ENCODE measurements at places on chromosomes 11 and 22.

DNA sequence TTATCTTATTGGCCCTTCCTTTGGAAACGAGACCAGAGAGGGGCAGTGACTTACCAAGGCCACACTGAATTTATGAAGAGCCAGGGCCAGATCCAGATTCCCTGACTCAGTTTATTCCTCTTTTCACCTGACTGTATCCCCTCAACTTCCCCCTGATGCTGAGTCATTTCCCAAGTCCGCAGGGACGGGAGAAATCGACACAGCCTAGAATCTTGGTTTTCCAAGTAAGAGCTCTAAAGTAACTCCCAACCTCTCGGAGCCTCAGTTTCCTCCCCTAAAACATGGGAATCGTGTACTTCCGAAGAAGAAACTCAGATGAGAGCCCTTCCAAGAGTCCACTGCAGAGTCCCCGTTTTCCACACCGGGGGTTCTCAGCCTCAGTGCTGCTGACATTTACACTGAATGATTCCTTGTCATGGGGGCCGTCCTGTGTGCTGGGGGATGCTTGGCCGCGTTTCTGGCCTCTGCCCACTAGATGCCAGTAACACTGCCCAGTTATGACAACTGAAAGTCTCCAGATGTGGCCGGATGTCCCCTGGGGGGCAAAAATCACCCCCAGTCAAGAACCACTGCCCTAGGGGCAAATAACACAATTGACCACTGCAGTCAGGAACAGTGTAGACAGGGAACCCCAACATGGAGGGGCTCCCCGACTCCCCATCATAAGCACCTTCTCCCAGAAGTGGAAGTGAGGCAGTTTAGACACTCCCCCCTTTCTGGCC, 11.2 kb downstream of the MPST start:
- no peak for DNase-seq

DNA sequence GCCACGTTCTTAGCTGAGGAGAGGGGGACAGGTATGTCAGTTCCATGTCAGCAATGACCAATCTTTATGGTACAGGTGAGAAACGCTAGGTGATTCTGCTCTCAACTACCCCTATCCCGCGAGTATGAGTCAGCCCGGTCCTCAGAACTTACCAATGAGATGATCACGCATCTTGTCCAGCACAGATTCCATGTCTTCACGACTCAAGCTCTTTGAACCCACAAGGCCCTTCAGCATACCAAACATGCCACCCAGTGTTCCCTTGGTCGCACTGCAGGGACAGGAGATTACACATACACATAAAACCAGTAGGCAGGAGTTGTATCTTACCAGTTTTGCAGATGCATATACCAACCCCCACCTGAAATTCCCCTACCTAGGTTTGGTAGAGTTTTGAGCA, 2.9 kb downstream of the SRPRA start:
- no peak for DNase-seq

DNA sequence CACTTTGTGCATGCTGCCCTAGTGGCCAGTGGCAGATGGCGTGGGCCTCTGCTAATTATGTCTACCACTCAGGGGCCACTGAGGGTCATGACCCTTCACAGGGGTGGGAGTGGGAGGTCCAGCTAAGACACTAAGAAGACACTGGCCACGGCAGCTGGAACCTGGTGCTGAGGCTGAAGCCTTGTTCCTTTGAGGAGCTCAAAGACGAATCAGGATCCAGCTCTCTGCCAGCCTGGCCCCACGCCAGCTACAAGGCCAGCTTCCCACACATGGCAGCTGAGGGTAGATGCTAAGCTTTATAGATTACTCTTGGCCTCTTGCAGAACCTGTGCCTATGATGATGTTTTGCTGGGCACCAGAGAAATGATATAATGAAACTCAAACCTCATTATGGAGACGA, 226.3 kb downstream of the DSCAML1 start:
- DNase-seq = no peak

DNA sequence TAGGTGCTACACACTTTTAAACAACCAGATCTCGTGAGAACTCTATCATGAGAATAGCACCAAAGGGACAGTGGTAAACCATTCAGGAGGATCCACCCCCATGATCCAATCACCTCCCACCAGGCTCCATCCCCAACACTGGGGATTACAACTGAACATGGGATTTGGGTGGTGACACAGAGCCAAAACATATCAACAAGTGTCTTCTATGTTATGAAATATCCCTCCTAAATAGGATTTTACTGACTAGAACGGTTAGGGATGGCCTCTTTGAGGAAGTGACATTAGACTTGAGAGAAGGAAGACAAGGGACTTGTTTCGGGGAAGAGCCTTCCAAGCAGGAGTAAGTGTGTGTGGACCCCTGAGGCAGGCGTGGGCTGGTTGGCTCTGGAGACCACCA, 11.9 kb upstream of the MRPL11 start:
- no peak for DNase-seq

DNA sequence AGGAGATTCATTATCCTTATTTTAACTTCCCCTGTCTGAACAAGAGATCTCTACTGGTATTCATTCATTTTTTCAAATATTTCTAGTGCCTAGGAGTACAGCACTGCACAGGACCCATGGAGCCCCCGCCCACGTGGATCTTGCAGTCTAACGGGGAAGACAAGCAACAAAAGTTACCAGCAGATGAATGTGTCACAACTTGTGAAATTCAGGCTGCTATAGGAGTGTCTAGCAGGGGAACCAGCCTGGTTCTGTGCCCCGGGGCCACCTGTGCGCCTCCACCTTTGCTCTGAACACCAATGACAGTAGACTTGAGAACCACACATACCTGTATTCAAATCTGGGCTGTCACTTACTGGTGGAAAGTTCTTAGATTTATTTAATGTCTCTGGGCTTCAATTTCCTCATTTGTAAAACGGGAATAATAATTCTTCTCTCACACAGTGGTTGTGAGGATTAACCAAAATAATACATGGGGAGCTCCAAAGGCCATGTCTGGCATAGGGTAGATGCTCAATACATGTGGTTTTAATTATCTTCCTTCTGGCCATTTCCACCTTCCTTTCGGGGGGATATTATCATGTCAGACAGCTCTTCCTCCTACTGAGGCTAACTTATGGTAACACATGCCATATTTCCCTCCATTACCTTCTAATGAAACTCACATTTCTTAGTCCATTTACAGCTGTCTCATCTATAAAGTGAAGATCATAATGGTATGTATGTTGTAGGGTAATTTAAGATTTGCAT, 17.8 kb downstream of the POU2AF1 start:
- no peak for DNase-seq
